Stimulated activated CD4-positive, alpha-beta T cell treated with anti-CD3 and anti-CD28 coated beads, Interleukin-1b, Interleukin-23, amount 100 ng/mL, for 1 hour (primary cell): ENCODE measurements at places on chromosomes 16 and 17.

DNA sequence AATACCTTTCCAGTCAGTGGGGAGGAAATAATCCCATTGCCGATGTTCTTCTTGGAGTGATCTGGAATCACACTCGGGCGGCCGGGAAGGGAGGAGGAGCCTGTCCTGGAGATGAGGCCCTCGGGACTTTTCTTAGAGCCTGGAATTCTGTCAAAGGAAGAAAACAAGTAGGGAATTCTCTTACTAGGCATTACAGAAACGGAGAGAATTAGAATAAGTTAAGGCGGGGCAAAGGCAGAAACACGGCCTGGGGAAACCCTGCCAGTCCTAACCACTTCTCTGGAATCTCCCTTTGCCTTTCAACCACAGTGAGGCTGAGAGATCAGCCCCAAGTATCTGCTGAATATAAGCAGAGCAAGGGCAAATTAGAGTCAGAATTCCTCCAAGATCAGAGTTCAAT is 27.8 kb downstream of the USP36 start:
- DNase-seq, result no peak

DNA sequence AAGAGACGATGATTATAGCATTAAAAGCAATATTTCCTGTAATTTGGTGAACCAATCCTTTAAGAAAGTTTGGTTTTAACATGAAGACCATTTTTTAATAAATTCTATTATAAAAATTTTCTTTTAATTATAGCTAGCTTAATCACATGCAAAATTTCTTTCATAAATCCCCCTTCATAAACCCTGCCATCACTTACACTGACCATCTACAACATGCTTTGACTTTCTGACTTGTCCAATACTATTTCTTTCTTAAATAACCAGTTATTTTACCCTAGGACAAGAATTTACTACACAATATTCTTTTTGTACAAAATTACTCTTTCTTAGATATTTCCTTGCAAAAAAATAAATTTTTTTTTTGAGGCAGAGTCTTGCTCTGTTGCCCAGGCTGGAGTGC is 1334.8 kb downstream of the CDH11 start:
- no peak for DNase-seq

GRCh38 chr16:68401871-68402747 is 46.2 kb downstream of the SMPD3 start:
- DNase-seq, result no peak

DNA sequence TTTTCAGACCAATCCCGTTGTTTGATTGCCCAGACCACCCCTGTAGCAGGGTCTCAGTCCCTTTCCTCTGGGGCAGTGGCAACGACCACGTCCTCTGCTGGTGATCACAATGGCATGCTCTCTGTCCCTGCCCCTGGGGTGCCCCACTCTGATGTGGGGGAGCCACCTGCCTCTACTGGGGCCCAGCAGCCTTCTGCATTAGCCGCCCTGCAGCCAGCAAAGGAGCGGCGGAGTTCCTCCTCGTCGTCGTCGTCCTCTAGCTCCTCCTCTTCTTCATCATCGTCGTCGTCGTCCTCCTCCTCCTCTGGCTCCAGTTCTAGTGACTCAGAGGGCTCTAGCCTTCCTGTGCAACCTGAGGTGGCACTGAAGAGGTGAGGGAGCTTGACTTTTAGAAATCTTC is 9.2 kb downstream of the ELOB start:
- DNase-seq, result no peak

DNA sequence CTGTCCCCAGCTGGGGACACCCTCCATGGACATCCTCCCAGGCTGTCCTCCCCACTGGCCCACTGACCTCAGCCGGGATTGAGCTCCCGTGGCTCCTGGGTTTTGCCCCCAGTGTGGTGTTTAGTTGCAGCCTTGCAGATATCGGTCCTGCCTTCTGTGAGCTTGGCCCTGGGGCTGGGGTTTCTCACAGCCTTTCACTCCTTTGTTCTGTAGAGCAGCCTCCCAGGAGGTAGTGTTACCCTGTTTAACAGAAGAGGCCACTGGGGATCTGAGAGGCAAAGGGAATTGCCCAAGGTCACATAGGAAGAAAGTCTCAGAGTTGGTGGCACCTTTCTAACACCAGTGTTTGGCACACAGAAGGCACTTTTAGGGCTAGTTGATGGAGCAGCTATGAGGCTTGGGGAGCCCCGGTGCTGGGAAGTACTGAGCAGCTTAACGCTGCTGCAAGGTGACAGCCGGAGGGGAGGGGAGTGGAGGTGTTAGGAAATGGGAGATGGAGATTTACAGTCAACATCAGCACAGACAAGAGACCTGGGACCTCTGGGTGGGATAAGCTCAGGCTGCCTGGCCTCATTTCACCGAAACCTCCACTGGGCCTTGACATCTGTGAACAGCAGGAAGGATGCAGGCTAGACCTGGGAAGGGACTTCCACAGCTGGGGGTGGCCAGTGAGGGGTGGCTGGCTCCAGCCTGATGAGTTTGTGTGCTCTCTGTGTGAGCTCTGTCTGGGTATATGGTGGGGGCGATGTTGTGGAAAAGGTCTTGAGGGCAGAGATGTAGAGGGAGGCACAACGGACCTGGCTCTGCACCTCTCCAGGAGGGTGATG is 26.1 kb downstream of the CACNA1G start:
- DNase-seq, result no peak

GRCh38 chr16:6446370-6446769 is 886.3 kb upstream of the RBFOX1 start:
- no peak for DNase-seq

DNA sequence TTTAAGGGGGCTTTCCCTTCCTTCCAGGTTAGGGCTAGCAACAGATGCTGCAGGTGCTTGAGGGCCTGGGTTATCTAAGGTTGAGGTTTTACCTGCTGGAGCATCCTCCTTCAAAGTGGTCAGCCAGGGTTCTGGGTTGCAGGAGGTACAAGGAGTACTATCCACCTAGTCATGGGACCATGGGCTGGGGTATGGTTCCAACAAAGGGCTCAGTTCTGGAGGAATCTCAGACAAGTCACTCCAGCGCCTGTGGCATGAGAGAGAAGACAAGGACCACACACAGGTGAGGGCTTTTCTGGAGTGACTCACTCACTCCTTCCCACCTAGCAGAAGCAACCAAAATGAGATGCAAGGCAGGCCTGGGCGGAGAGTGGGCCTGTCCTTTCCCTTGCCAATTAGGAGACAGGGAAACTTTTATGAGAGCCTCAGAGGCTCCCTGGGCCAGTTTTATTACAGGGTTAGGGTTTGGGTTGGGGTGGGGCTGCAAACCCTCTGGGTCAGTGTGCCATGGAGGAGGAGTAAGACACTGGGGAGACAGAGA is 2.2 kb downstream of the MYO19 start:
- DNase-seq, result no peak

- DNase-seq, result no peak
These were observed 2.0 kb downstream of the LHX1 start for GRCh38 chr17:36939052-36939801.

DNA sequence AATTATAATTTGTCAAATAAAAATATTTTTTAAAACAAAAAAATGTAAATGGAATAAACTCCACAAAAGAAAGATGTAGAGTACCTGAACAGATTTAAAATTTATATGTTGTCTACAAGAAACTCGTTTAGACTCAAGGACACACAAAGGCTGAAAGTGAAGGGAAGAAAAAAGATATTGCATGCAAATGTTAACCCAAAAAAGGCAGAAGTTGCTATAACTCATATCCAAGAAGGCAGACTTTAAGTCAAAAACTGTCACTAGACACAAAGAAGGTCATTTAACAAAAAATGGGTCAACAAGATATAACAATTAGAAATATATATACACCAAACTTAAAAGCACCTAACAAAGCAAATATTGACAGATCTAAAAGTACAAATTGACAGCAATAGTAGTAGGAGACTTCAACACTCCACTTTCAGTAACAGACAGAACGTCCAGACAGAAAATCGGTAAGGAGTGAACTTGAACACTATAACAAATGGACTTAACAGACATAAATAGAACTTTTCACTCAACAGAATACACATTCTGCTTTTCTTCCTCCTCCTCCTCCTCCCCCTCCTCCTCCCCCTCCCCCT is 40.8 kb upstream of the MYLK3 start:
- DNase-seq, result no peak

DNA sequence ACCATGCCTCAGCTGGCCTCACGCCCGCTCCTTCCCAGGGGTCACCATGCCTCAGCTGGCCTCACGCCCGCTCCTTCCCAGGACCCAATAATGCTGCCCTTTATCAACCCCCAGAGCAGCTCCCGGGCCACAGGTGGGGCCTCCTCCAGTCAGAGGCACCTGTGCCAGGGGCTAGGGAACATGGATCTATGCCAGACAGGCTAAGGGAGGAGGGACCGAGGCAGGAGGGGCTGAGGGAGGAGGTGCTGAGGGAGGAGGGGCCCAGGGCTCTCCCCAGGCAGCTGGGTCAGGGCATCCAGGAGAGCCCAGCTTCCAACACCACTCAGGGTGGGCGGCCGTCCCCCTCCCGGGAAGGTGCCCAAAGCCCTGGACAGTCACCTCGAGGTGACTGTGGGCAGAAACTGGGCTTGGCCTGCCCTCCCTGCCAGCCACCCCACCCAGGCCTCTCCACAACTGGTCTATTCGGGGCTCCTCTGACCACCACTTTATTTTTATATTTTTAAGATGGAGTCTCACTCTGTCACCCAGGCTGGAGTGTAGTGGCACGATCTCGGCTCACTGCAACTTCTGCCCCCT is 19.4 kb downstream of the UTS2R start:
- no peak for DNase-seq

DNA sequence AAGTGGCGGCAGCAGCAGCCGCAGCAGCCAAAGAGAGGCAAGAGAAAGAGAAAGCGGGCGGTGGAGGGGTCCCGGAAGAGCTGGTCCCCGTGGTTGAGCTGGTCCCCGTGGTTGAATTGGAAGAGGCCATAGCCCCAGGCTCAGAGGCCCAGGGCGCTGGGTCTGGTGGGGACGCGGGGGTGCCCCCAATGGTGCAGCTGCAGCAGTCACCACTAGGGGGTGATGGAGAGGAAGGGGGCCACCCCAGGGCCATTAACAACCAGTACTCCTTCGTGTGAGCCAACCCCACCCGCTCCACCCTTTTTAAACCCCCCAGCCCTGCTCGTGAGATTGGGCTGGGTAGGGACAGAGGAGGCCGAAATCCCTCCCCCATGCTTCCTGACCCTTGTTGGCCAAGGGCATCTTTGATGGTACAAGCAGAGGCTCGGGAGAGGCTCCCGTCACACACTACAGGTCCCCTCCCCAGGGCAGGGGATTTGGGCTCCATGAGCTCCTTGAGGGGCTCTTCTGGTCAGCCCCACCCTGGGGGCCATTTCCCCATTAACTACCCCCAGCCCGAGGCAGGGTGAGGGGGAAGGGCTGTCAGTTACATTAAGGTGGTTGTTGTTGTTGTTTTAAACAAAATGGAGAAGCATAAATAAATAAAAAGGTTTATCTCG is 4.6 kb upstream of the ATP2A1 start:
- DNase-seq, result peak; percentile 39

- DNase-seq, result no peak
These were observed at the start of gene QPRT for GRCh38 chr16:29678691-29679267. QPRT (plus strand) TSS chr16:29679180; CDS start chr16:29679198, 18 bp downstream.

- DNase-seq, result no peak
These were observed 33.8 kb upstream of the KPNB1 start for GRCh38 chr17:47615766-47616424.

DNA sequence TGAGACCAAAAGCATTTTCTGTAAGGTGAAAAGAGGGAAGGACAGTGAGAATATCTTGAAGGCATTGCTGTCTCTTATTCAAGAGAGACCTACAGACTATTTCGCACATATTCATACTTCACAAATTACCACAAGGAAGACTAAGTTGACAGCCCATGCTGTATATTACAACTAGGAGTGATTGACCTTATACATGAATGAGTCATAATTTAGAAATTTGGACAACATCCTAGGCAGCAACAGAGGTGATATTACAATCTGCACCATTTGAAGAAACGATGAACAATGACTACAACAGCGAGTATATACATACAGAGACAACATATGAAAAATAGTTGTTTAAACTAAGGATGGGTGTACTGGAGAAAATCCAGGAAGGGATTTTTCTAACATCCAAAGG is 971.7 kb downstream of the CDH11 start:
- no peak for DNase-seq

DNA sequence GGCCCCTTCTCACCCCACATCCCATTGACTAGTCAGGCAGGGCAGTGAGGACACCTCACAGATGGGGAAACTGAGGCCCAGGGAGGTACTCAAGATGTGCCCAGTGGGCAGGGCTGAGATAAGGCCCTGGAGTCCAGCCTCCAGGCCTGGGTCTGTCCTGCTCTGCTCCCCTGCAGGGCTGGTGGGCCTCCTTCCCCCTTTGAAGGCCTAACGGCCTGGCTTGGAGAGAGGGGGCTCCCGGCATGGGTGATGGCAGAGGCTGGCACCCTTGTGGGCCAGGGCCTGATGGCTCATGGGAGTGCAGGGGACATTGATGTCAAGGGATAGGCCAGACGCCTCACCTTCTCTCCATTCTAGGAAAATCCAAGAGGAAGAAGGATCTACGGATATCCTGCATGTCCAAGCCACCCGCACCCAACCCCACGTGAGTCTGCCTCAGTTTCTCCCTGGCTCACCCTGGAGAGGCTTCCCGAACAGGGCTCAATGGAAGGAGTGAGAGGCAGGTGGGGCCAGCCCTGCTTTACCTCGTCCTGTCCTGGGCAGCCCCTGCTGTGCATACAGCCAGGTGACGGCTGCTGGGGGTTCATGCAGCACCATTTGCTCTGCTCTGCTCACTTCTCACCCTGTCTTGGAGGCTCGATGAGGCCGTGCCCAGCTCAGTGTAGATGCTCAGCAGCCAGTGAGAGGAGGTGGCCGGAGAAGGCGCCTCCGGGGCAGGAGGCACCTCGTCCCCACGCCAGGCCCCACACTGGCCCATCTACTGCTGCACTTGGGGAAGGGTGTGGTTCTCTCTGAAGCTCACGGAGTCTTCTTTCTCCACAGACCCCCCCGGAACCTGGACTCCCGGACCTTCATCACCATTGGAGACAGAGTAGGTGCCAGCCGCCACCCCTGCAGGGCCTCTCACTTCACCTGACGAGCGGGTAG is 13.8 kb downstream of the MAP2K3 start:
- DNase-seq, result no peak

GRCh38 chr17:47776330-47777197 is 43.5 kb downstream of the TBX21 start:
- no peak for DNase-seq

DNA sequence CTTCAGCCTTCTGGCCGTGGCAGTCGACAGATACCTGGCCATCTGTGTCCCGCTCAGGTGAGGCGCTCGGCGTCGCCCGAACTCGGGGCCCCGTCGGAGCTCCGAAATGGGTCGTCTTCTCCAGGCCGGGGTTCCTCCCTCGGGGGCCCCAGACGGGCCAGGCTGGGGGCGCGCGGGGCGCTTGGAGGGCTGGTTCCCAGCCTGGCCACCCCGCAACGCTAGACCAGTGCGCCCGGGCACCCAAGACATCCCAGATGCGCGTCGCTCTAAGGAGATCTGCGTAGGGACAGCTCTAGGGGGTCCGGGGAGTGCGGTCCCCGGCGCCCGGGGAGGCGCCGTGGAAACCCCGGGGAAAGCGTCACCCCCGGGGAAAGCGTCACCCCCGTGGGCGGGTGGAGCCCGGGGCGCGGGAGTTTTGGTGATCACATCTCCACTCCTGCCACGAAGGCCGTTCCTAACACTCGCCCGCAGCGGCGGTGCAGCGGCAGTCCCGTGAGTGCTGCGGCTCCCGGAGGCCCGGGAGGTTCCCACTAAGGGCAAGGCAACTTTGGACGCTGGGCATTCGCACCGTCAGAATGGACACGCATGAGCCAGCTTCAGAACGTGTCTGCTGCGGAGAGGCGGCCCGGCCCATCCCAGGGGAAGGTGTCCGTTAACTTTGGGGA is 729 bp downstream of the ADORA2B start:
- no peak for DNase-seq
